Suprapubic skin (tissue), 4 donors: ENCODE measurements at places on chromosomes 2 and 18.
A peak's percentile ranks its signal among the peaks of the same experiment; 100 is the strongest.

DNA sequence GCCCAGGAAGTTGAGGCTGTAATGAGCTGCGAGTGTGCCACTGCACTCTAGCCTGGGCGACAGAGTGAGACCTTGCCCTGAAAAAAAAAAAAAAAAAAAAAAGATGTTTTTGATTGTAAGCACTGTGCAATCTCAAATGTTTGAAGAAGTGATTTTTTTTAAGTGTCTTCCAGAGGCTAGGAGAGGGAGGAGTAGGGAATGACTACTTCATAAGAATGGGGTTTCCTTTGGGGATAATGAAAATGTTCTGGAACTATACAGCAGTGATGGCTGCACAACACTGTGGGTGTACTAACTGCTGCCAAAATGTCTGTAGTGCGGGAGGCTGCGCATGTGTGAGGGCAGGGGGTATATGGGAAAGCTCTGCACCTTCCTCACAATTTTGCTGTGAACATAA, 83.7 kb downstream of the MCFD2 start:
- no peak for DNase-seq

DNA sequence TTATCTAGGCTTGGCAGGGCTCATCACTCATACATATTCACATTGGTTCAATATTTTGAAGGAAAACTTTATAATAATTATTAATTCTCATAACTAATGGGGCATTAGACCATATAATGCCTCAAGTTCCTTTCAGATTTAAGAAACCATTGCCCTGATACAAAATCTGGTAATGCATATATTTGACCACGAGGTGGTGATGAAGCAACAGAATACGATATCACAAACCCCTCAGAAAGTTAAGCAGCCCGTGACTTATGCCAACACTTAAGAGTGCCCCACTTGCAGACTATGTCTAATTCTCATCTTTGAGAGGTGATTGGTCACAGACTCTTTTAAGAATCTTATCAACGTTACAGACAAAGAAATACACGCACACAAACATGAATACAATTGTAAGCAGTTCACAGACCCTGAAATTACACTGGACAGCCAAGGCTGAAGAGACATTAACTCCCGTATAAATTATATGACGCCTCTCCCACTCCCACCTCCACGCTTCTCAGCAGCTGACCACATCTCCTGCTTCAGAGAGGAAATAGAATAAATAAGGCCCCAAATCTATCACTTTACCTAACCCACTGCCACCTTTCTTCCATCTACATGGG, 20.7 kb upstream of the DNAH6 start:
- DNase-seq = no peak

DNA sequence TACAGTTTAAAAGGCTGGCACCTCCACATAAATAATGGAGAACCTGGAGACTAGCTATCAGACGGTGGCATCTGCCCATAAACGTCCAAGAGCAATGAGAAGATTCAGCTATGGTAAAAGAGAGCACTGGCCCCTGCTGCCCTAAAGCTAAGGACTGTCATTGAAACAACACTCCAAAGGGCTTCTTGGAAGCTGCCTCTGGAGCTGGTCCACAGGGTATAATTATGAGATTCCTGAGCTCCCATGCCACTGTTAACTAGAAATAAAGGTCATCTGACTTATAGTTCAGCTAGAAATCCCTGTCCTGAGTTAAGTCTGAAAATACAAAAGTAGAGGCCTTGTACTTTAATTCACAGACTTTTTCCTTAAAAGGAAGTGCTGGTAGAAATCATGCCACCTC, 39.9 kb upstream of the RBMS1 start:
- no peak for DNase-seq

DNA sequence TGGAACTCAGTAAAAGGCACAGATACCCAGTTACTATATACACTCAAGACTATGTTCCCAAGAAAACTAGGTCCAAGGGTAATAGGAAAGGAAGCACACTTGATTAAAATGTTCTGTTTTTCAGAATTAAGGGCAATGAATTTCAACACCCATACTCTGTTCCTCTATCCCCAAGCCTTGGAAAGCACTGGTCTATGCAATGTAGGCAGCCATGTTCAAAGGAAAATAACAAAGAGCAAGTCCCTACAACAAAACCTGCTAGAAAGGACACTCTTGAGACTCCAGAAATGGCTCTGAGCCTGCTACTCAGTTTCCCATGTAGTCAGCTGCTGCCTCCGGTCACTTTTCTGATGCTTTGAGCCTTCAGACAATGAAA, 6.8 kb downstream of the CYB5A start:
- DNase-seq = no peak

DNA sequence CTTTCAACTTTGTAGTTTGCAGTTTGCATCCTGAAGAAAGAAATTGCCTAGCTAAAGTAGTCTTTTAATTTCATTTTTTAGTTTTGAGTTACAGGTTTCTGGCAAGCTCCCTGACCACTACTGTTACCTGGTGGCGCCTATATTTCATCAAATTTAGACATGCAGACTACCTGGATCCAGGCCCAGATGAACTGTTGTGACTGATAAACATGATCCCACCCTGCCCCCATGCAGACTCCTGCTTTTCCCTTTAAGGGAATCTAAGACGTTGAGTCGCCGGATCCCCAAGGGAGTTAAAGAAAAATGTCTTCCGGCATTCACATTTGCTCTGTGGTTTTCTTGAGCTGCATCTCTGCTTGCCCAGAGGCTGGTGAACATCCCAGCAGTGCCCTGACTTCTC, 22.2 kb downstream of the METAP1D start:
- DNase-seq = no peak

- DNase-seq = no peak
Observed at GRCh38 chr2:113977060-113977659, 87.3 kb downstream of the ACTR3 start.

DNA sequence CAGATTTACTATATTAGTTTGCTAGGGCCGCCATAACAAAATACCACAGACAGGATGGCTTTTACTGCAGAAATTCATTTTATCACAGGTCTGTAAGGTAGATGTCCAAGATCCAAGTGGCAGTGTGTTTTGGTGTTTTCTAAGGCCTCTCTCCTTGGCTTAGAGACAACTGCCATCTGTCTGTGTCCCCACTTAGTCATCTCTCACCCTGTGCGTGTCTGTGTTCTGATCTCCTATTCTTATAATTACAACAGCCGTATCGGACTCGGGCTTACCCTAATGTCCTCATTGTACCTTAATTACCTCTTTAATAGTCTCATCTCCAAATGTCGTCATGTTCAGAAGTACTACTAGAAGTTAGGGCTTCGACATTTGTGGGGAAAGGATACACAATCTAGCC, 362.3 kb upstream of the CDH19 start:
- DNase-seq = no peak

GRCh38 chr18:74171910-74172606, 23.7 kb downstream of the TIMM21 start:
- no peak for DNase-seq

- DNase-seq = no peak
Observed at GRCh38 chr18:23675896-23676295, 13.2 kb upstream of the ANKRD29 start.

DNA sequence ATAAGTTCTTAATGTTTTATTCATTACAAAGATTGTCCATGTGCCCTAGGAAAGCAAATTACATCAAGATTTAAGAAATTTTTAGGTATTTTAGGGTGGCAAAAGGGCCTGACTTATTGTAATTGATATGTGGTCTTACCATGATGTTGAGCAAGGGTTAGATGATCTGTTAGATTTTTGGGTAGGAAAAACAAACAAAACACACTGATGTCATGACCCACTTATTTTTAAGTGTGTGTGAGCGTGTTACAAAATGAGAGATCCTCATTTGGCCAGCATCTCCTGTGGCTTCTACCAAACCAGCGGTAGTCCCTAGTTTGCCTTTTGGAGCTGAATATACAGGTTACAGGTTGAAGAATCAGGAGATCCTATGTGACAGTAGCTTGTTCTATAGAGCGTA, 89.8 kb upstream of the ITGB6 start:
- no peak for DNase-seq

DNA sequence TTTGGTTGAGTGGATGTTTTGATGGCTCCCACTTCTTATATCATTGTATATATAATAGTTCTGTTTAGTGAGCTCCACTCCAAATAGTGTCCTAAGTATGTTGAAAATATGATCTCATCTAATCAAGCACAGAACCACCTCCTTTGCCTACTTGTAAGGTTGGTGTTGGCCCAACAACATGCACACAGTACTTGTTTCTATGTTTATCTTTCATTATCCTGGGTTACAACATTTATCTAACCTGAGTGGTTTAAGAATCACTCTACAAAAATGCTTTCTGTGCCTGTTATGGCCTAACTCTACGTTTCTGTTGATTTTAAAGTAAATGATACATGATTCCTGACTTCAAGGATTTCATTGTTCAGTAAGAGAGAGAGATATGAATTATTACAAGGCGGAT, 281.9 kb downstream of the FIGN start:
- no peak for DNase-seq

DNA sequence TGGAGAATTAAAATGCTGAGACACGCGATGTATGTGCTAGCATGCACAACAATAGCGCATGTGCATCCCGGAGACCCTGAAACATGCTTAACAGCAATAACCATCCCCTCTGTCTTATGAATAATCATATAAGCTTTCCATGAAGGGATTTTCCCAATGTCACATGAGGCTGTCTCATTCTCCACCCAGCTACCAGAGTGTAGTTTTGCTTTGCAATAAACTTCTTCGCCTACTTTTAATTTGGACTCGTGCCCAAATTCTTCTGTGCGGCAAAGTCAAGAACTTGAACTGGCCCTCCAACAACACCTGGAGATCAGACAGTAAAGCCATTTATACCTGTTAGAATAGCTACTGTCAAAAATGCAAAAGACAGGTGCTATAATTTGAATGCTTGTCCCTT, 15.5 kb downstream of the LYG1 start:
- DNase-seq = no peak

DNA sequence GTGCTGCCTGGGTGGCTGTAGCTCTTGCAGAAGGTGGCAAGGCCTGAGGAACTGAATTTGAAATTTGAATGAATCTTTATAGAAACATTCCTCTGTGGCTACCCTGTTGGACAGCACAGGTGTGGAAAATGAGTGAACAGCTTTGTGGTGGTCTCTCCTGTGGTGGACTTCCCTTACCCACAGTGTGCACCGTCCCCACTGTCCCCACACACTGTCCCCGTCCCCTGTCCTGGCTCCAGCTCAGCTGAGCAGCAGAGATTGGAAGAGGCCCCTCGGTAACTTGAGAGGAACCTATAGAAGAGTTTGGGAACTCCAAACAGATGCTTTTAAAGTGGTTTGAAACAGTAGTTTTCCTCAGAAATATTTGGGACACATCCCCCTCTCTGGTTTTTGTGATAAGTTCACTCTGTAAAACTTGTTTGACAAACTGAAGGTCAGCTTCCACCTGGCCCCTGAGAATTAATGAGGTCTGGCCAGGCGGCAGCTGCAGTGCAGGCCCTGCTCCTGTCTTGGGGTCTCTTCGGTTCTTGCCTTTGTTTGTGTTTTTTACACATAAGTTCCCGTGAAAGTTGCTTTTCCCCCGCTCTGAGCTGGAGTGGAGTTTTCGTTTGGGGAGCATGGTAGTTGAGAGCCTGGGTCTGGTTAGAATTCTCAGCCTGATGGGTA, 63.2 kb downstream of the ASAP2 start:
- DNase-seq = no peak

DNA sequence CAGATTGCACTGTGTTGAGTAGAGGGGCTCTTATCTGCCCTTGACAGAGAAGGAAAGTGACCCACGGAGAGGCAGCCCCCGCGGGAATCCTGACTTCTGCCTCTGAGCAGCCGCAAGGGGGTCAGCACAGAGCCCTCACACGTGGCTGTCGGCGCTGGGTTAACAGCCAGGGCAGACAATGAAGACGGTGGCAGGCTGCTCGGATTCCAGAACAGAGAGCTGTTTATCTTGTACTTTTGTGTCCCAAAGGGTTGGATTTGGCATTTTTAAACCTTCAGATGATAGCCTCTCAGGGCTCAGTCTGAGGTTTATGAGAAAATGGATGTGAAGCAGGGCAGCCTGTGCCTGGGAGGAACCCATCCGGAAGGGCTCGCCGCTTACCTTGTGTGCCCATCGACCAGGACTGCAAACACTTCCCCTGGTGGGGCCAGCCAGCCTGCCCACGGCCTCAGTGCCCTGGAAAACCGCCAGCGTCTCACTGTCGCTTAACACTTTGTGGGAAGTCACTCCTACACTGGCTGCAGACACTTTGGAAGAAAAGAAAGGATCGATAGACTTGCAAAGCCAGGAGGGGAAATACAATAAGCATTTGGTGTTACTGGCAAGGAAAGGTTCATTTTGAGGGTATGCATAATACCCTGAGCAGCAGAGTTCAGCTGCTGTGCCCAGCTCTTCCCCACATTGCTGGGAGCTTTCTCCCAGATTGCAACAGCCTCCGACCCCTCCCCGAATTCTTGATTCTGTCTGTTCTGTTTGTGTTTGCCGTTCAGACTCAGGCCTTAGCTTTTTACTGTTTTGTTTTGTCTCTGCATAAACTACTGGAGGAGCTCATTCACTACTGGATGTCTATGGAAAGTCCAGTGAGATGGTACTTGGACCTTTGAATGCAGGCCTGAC, 325.3 kb upstream of the MYT1L start:
- no peak for DNase-seq

DNA sequence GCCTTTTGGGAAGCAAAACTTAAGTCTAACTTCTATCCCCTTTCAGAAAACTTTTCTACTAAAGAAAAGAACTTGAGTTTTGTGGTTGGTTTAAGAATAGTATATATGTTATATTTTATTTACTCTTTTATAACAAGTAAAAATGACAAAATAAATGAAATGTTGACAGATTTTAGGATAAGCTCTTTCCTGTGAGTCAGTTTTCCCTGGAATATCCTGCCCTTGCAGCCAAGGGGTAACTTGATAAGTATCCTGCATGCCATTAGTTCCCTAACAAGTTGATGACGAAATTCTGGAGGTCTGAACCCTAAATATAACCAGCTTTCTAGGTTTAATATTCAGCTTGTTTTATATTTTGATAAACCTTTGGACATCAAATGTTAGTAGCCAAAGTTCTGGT, 7.3 kb upstream of the HTR2B start:
- no peak for DNase-seq

DNA sequence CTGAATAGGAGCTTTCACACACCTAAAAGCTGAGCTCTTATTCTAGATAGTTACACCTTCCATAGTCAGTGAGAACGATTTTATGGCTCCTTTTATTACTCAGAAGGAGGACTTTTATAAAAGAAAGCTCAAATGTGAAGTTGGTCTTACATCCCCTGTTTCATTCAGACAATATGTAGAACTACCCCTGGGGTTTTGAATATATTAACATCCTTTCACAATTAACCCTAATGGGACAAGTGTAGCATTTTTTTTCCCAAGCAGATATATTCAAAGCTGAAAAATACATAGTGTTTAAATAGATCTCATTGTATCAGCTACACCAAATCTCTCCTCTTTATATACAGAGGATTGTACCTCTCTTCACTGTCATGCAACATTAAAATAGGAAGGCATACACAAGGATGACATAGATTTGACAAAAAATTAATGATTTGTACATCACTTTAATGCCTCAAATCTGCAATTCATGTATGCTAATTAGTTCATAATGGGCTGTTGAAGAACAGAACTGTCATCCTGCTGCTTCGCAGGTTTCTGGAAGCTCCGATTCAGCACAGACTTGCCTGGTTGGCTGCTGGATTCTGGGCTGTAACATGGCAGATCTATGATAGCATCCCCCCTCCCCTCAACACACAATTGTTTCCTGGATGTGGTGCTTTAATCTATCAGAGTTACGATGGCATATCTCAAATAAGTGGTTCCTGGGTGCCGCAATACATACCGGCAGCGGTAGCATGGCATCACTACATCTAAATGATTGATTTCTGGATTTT, 129.7 kb upstream of the PARD3B start:
- DNase-seq = no peak

- DNase-seq = peak; percentile 81
Observed at GRCh38 chr18:46946656-46947282, 29.4 kb downstream of the KATNAL2 start.

- no peak for DNase-seq
Observed at GRCh38 chr2:203327582-203327900, 653 bp upstream of the ABI2 start.
